ENCODE measurements at places on chromosomes 7 and 10.

DNA sequence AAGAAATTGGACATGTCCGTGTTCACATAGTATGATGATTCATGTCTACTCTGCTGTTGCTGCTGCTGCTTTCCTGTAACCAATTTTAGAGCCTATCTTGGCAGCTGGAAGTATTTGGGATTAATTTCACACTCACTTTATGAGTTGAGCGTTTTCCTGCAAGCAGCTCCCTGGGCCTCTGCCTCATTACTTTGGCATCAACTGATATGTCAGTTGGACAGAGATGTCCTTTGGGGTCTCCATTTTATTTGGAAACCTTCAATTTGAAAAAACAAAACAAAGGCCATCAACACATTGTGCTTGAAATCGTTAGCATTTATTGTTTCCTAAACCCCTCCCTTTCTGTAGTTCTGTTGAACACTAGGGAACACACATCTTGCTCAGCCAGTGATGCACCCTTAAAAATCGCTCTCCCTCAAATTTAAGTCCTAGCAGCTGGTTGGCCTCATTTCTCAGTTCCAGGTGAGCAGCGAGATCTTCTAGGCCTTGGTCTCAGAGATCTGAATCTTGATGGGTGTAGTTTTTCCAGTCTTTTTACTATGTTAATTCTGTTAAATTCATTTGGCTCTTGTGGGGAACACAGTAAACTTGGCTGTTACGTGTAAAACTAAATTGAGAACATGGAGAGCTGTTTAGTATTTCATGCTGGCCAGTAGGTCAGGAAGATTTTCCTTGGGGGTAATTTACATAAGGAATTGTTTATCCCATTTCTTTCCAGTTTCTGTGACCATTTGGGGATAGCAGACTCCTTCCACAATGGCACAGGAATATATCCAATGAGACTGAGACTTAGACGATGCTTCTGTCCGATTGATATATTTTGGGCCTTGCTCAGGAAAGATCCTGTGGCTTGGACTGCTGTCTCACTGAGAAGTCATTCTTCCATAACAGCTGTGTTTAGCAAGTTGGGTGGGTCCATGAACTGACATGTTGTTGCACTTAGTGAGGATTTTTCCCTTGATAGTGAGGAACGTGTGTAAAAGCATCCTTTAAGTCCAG lies 371.6 kb downstream of the BBS9 start:
- no peak for DNase-seq

- no peak for DNase-seq
Measured at GRCh38 chr10:31808258-31809218, 120.1 kb downstream of the ARHGAP12 start.

DNA sequence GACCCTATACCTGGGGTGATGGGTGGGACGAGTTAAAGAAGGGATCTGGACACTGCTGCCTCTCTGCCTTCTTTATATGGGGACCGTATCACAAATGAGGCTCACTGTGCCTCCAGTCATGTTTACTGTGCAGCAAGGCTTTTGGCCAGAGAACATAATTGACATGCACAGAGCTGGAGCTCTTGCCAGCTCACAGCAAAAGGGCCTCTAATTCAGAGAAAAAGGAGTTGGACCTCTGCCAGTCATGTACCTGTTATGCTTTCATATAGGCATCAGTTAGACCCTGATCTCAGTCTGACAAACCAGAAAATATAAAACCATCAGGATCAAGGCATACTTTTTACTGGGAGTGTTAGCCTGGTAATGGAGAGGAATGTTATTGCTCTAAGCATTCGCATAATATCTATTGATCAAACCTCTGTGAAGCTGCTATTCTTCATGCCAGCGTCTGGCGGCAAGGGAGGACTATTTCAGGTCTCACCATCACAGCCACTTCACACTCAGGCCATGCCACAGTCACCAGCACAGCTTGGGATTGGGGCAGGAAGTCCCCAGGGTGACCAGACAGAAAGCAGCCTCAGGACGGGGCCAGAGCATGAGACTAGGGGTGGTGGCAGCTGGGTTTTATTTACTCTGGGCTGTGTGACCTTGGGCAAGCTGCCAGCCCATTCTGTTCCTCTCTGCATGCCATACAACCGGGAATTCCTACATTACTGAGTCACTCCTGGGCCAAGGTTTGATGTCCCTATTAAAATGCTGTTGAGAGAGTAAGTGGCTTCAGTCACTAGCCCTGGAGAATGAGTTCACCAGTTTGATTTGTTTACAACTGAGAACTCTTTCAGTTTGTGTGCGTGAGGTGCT lies 90.1 kb downstream of the NPSR1 start:
- no peak for DNase-seq

GRCh38 chr10:1343176-1343575 lies 287.0 kb downstream of the WDR37 start:
- no peak for DNase-seq

DNA sequence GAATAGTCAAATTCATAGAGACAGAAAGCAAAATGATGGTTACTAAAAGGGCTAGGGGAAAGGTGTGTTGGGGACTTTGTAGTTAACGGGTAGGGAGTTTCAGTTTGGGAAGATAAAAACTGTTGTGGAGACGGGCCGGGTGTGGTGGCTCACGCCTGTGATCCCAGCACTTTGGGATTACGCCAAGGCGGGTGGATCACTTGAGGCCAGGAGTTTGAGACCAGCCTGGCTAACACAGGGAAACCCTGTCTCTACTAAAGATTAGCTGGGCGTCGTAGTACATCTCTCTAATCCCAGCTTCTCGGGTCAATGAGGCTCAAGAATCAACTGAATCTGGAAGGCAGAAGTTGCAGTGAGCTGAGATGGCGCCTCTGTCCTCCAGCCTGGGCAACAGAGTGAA lies 30.8 kb downstream of the KPNA7 start:
- DNase-seq: no peak

- DNase-seq: no peak
Measured at GRCh38 chr10:50393784-50394467, 142.6 kb upstream of the ASAH2 start.

- DNase-seq: no peak
Measured at GRCh38 chr10:117617659-117618058, 75.1 kb downstream of the EMX2 start.

DNA sequence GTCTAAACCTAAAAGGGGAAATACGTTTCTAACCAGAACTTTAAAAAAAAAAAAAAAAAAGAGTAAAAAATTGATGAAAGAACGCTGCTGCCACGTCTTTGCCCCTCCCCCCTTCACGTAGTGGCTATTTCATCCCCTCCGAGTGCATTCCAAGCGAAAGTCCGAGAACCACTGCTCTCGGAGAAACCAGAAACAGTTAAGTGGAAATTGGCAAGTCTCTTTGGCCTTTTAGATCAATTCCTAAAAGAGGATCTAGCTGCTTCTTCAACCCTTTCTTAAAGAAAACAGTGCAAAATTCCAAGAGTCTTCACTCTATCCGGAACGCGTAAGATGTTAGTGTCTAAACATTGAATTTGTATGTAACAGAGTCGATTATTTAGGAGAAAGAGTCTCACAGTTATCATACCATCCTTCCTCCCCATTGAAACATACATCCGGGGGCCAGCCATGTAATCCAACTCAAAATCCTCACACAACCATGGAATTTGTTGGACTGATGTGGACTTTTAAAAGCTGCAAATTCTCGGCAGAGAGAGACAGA lies 1.1 kb downstream of the P4HA1 start:
- no peak for DNase-seq

DNA sequence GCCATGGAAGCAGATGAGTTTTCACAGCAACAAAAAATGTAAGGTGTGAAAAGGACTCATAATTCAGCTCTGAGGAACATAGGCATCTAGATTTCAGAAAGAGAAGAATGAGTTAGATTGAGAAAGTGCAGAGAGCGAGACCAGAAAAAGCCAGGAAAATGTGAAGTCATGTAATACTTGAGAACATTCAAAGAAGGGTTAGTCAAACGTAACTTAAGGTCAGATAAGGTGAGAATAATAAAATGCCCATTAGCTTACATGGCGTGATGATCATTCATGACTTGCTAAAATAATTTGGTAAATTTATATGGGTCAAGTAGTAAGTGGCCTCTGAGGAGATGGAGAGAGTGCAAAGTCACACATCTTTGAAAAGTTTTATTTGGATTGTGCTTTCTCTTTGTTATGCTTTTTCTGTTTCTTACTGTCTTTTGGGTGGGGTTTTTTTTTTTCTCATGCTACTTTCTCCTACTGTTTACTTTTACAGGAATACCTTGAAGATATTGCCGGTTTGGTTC lies 271.8 kb upstream of the NRG3 start:
- DNase-seq: no peak

- DNase-seq: no peak
Measured at GRCh38 chr7:11428877-11429581, 403.0 kb downstream of the THSD7A start.

DNA sequence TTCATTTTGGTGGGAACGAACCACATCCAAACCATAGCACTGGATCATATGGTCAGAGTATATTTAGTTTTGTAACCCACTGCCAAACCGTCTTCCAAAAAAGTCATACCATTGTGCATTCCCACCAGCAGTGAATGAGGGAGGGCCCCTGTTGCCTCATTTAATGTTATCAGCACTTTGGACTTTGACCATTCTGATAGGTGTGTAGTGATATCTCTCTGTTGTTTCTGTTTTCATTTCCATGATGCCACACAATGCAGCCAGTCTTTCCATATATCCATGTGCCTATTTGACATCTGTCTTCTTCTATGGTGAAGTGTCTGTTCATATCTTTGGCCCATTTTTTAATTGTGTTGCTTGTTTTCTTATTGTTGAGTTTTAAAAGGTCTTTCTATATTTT lies 105.0 kb upstream of the PPP2R2D start:
- DNase-seq: no peak

DNA sequence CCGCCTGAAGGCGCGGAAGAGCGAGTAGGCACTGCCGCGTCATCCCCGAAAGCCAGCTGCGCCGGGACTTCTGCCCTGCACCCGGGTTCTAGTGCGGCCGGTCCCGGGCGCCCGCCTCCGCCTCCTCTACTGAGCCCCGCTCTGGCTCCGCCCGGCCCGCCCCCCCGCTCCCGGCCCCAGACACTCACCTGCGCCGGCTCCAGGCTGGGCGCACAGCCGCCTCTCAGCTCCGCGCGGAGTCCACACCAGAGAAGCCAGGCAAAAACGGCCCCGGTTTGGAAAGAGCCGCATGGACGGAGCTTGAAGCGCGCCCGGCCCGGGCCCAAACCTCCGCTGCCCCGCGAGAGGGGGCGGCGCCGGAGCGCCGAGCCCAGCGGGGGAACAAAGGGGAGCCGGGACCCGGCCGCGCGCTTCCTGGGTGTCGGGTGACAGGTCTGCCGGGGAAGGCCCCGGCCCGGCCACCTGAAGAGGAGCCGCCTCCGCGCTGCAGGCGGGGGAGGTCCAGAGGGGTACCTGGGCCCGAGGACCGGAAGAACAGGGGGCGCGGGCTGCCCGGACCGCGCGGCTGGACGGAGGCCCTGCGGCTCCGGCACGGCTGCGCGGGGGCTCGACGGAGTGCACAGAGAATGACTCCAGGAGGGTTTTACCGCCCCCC lies 168.2 kb downstream of the NRF1 start:
- DNase-seq: no peak

DNA sequence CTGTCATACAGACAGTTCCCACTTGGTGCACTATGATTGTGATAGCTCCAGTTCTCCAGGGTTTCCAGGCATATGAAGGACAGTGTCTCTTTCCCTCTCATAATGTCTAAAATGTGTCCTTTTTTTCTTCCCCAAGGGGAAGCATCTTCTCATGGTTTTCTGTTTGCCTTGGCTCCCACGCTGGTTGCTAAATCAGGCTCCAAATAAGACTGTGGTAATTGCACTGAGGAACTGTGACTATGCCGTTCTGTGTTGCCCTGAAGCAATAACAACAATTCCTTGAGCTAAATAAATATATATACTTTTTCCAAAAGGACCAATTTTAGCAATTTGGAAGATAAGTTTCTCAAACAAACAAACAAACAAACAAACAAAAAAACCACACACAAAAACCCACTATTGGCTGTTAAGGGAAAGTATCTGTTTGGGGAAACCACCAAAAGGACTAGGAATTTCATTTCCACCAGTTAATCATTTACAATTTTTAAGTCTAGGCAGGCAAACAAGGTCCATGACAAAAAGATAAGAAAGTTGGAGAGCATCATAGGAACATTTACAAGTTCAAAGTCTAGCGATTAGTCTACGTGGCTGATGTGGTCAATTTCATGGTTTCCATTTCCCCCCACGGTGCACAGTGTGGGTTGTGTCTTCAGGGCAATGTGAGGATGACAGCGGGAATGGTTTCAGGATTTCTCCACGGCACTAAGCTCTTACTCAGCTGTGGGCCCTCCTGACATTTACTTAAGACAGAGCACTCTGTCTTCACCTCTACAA lies 62.4 kb downstream of the THNSL1 start:
- DNase-seq: no peak

- no peak for DNase-seq
Measured at GRCh38 chr10:21369697-21370096, 155.8 kb downstream of the SKIDA1 start.

DNA sequence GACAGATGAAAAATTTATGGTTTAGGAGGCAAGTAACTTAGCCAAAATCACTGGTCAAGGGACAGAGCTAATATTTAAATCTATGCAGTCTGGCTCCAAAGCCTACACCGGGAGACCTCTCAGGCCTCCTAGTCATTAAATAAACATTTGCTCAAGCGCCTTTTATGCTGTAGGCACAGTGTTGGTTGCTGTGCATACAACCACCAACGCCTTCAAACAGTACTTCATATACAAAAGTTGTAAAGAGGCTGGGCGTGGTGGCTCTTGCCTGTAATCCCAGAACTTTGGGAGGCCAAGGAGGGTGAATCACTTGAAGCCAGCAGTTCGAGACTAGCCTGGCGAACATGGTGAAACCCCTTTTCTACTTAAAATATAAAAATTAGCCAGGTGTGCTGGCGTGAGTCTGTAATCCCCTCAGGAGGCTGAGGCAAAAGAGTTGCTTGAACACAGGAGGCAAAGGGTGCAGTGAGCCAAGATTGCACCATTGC lies 159.8 kb downstream of the MAGI2 start:
- DNase-seq: no peak

DNA sequence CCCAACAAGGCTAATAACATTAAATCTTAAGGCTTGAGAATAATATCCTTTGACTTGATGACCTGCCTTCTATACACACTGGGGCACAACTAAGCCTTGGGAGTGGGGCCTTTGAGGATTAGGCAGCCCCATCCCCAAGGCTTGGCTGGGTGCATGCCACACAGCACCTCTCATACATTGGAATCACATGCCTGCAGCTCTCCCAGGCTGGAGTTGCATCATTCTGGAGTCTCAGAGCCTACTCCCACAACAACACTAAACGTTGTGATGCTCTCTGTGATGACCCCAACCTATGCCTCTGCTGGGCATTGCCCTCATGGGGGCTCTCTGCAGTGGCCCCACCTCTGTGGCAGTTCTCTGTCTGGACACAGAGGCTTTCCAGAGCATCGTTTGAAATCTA lies 31.9 kb upstream of the SGCE start:
- no peak for DNase-seq

GRCh38 chr7:129371487-129371886 lies 62.7 kb upstream of the STRIP2 start:
- DNase-seq: no peak

DNA sequence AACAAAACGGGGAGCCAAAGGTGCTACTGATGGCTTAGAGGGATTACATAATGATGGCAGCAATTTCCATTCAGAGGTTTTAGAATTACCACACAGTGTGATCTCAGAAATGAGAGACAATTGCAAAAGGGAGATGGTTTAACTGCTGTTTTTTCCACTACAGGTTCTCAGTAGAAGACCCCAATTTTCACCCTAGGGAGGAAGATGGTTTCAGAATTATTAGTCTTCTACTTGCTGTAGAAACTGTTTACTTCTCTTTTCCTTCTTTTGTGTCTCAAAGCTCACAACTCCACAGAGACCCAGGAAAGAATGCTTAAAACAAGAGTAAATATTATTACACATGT lies 226.5 kb downstream of the INHBA start:
- no peak for DNase-seq

GRCh38 chr7:47474211-47474936 lies 107.5 kb downstream of the TNS3 start:
- no peak for DNase-seq

GRCh38 chr7:43232366-43232765 lies 119.9 kb downstream of the HECW1 start:
- no peak for DNase-seq

Data from stimulated activated CD8-positive, alpha-beta memory T cell treated with anti-CD3 and anti-CD28 coated beads, Interleukin-4, amount 100 ng/mL, for 1 hour (primary cell).